ENCODE measurements at places on chromosomes 5 and 9.

GRCh38 chr9:110748251-110748893, 79.8 kb downstream of the MUSK start:
- DNase-seq = no peak

GRCh38 chr5:138969323-138970002, 94.3 kb upstream of the LRRTM2 start:
- no peak for DNase-seq

- DNase-seq = no peak
Observed at GRCh38 chr5:110256298-110256697, 470.2 kb downstream of the TMEM232 start.

DNA sequence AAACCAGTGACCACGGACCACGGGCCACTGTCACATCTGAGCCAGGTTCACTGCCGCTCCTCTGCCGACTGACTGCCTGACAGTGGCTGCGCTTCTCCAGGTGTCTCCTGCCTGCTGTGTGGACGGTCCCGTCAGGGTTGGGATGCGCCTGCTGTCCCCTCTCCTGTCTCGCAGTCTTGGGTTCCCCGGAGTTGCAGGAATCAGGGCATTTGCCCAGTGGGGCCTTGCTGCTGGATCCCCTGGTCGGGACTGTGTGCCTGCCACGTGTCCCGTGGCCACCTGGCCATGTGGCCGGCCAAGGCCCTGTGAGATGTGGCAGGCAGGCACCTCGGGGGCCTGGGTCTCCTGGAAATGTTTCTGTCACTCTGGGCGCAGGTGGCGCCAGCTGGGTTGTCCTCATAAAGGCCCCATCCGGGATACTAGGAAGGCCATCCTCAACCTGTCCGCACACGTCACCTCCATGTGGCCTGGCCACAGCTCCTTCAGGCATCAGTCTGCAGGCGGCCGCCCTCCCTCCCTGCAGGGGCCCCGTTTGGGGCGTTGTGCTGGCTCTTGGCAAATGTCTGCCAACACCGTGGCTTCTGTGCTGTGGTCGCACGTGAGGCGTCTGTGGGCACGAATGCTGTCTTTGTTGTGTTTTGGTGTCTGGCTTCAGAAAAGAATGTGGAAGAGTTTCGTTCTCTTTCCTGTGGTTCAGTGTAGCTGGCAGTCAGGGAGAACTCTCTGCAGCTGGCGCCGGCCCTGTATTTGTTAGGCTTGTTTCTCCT, 6.4 kb upstream of the TOR4A start:
- DNase-seq = no peak

- peak; percentile 50 for DNase-seq
Observed at GRCh38 chr5:35478856-35479682, 138.6 kb upstream of the SPEF2 start.

GRCh38 chr5:79793722-79794121, 104.1 kb downstream of the CMYA5 start:
- no peak for DNase-seq

- peak; percentile 84 for DNase-seq
Observed at GRCh38 chr5:148443998-148444397, 60.2 kb downstream of the FBXO38 start.

DNA sequence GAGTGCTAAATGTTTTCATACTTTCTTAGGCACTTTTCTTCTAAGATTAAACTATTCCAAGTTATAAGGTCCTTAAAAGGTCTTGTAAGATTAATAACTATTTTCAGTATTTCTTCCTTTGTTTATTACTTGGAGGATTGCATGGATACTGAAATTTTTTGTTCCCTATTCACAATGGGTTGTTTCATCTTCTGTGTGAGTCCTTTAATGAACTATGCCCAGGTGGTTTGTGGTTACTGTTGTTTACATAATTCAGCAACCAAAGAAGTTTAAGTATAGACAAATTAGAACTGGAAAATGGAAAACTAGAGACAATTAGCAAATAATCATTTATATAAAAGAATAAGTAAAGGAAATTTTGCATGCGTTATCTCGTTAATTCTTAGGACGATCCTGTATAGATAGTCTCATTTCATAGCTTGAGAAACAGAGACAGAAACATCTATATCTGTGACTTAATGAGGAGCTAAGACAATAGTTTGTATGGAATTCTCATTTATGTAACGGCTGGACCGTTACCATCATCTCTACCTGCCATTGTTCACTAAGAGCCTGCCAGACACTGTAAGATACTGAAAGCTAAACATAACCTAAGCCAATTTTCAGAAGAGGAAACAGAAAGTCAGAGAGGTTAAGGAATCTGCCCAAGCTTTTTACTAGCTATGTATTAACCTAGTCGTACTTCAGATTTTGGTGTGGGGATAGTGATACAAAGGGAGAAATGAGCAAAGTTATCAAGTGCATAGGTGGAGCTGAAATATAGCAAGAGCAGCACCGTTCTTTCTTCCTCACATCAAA, 148.2 kb downstream of the PAM start:
- DNase-seq = no peak

GRCh38 chr5:35880156-35880555, 23.5 kb downstream of the IL7R start:
- DNase-seq = no peak

DNA sequence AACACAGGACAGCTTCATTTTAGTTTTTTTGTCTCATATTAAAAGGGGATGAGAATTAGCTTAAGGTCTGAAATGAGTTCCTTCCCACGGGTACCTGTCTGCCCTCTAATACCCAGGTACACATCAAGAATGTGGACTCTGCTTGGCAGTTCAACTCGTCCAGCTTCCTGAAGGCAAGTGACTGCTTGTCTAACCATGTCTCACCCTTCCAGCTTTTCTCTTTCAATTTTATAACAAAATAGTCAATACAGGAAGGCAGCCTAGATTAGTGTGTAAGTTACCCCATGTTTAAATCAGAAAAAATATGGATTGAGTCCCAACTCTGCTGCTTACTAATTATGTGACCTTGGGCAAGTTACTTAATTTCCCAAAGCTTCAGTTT, 50.5 kb upstream of the C5orf46 start:
- no peak for DNase-seq

DNA sequence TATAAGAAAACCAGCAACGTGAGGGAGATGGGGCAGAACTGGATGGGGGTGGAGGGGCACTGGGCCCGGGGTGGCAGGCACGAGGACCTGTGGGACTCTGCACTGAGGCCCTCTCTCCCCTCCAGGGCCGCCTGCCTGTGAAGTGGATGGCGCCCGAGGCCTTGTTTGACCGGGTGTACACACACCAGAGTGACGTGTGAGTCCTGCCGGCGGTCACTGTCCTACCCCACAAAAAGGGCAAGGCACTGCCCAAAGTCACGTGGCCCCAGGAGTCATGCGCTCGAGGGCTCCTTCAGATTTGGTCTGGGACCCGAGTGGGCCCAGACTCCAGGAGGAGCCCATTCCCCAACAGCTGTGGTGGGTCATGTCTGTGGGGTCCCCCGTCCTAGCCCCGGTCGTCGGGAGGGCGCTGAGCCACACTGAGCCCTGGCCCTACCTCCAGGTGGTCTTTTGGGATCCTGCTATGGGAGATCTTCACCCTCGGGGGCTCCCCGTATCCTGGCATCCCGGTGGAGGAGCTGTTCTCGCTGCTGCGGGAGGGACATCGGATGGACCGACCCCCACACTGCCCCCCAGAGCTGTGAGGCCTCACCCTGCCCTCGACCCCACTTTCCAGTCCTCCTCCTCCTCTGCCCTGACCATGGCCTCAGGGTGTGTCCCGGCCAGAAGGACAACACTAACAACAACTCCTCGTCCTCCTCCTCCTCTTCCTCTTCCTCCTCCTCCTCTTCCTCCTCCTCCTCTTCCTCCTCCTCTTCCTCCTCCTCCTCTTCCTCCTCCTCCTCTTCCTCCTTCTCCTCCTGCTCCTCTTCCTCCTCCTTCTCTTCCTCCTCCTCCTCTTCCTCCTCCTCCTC, 9.7 kb downstream of the FGFR4 start:
- DNase-seq = no peak

DNA sequence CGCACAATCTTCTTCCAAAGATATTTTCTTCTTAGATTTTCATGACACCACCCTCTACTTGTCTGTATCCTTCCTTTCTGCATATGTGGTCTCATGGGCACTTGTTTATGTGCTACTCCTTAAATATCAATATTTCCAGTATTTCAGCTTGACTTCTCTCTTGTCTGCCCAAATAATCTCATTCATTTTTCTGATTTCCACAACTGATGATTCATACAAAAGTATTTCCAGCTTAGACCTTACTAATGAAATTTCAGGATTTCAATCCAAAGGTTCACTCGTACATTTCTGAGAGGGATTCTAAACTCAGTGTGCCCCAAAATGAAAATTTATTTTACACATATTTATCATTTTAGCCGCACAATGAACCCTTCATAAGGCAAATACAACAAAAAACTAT, 928.9 kb upstream of the C9orf72 start:
- DNase-seq = no peak

DNA sequence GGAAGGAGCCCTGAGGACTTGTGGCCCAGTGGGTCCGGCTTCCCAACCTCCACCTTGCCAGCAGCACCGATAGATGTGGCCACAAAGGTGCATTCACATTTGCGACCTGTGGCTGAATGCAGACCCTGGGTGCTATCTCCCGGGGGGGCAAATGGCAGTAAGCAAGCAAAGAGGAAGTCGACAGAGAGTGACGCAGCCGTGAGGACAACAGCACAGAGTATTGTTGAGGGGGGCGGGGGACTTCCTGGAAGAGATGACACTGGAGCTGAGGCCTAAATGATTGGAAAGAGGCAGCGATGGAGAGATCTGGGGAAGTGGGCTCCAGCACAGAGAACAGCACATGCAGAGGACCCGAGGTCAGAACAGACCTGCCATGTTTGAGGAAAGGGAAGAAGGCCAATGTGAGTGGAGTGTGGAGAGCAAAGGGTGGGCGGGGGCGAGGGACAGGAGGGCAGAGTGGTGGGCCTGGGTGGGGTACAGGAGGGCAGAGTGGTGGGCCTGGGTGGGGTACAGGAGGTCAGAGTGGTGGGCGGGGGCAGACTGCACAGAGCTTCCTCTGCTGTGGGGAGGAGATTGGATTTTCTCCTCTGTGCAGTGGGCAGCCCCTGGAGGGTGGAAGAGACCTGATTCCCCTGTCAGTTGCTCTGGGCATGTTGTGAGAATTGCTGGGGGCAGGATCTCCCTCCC, 42.6 kb downstream of the ADAMTS2 start:
- no peak for DNase-seq

DNA sequence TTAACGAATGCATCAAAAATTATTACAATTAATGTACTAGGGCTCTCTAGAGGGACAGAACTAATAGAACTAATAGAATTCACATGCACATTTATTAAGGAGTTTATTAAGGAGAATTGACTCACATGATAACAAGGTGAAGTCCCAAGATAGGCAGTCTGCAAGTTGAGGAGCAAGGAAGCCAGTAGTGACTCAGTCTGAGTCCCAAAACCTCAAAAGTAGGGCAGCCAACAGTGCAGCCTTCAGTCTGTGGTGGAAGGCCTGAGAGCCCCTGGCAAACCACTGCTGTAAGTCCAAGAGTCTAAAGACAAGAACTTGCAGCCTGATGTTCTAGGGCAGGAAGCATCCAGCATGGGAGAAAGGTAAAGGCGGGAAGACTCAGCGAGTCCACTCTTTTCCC, 633.8 kb downstream of the SEMA5A start:
- no peak for DNase-seq

DNA sequence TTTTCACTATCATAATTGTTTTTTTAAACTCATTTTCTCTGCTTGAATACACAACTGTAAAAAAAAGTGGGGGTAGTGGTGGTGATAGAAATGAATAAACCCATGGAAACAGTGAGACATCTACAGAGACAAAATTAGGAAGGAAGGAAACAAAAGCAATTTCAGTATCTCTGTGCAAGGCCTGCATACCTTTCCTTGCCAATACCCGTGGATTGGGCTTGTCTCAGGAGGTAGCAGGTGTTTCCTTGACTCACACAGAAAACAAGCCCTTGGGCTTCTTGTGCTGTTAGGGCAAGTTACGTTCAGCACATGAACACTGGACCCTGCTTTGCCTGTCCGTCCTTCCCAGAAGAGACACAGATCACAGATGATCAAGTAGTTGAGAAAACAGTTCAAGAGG, 372.2 kb downstream of the ZSWIM6 start:
- DNase-seq = no peak

- peak; percentile 19 for DNase-seq
Observed at GRCh38 chr9:71929223-71929622, 17.8 kb downstream of the C9orf85 start.

- peak; percentile 63 for DNase-seq
Observed at GRCh38 chr5:65102976-65103711, 334.4 kb downstream of the CWC27 start.

DNA sequence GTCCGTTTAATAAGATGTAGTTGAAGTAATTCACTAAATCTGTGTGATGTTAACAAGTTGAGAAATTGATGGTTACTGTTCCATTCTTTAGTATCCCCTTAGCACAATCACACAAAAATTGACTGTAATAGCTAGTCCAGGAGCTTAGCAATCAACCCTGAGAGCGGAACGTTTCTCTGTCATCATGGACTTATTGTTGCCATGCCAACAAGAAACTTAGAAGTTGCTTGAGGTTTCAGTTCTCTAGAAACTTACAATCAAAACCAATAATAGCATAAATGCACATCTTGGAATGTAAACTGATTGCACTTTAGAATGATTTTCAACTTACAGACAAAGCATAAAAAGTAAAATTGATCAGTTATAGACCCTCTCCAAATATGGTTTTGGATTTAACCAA, 125.4 kb upstream of the ANKH start:
- DNase-seq = no peak
